ENCODE measurements at places on chromosomes 11 and 22.

DNA sequence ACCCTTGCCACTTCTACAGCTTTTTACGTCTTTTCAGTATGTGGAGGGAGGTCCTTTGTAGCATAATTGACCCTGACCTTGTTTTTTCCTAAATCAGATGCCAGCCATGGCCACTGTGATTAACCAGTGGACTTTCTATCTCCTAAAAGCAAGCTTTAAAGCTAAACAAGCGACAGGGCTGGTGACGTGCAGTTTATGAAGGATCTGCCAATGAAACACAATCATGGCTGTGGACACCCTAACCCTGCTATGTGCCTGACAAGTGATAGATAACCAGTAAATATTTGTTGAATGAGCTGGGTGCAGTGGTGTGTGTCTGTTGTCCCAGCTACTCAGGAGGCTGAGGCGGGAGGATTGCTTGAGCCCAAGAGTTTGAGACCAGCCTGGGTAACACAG lies 64.2 kb downstream of the LIF start:
- no peak for DNase-seq

DNA sequence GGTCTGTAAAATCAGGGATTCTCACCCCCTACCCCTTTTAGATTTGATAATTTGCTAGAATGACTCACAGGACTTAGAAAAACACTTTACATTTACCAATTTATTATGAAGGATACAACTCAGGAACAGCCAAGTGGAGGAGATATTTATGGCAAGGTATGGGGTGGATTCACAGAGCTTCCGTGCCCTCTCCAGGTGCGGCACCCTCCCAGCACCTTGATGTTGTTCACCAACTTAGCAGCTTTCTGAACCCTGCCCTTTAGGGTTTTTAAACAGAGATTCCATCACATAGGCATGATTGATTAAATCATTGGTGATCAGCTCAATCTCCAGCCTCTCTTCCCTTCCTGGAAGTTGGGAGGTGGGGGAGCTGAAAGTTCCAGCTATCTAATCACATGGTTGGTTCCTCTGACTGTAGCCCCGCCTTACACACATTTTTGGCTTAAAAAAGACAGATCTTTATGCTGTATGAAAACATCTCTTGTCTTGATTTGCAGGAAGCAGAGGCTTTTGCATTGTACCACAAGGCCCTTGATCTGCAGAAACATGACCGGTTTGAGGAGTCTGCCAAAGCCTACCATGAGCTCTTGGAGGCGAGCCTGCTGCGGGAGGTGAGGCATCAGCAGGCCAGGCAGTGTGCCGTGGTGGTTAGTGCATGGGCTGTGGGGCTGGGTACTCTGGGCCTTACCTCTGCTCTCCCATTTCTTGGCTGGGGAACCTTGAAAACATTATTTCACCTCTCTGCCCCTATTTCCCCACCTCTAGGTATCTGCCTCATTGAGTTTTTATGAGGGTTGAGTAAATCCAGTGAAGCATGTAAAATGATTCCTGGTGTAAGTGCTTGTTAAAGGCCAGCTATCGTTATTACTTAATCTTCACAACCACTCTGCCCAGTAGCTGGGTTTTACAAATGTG lies 27.0 kb downstream of the CABIN1 start:
- no peak for DNase-seq

DNA sequence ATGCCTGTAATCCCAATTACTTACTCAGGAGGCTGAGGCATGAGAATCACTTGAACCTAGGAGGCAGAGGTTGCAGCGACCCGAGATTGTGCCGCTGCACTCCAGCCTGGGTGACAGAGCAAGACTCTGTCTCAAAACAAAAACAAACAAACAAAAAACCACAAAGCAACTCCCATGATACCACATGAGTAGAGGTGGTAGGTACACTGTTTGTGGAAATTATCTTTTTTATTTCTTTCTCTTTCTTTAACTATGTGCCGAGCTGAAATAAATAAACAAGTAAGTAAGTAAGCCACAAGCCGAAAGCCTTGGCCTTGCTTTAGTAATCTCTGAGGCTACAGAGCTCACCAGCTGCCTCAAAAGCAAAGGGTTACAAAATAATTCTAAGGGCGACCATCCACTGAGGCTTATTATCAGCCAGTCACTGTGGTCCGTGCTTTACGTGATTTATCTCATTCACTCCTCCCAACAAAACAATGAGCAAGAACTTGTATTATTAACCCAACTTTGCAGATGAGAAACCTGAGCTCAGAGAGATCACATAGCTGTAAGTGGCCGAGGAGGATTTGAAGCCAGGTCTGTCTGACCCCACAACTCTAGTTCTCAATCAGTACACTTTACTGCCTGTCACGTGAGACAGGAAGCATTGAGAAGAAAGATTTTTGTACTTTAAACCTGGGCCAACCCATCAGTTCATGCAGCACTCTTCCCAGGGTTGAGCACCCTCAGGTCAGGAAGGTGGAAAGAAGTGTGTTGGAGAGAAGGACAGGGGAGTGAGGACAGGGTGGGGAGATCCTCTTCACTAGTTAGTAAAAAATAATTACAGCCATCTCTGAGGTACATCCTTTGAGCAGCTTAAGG lies 69.8 kb upstream of the MTMR2 start:
- DNase-seq, result no peak

DNA sequence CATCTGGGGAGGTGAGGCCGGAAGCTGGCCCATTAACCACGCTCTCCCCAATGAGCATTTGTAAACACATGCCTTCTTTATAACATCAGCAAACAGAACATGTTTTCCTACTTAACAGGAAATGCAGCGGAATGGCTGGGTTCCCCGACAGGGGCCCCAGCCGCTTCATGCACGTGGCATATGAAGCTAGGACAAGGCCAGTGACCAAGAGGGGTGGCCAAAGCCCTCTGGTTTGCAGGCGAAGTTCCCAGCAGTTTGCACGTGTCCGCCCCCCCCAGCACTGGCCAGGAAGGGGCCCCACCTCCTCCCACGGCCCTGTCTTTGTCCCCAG lies 38.7 kb upstream of the LINC01488 start:
- no peak for DNase-seq

GRCh38 chr11:130051082-130051481 lies 18.6 kb upstream of the APLP2 start:
- no peak for DNase-seq

GRCh38 chr11:62333768-62334167 lies 3.5 kb upstream of the ASRGL1 start:
- no peak for DNase-seq

DNA sequence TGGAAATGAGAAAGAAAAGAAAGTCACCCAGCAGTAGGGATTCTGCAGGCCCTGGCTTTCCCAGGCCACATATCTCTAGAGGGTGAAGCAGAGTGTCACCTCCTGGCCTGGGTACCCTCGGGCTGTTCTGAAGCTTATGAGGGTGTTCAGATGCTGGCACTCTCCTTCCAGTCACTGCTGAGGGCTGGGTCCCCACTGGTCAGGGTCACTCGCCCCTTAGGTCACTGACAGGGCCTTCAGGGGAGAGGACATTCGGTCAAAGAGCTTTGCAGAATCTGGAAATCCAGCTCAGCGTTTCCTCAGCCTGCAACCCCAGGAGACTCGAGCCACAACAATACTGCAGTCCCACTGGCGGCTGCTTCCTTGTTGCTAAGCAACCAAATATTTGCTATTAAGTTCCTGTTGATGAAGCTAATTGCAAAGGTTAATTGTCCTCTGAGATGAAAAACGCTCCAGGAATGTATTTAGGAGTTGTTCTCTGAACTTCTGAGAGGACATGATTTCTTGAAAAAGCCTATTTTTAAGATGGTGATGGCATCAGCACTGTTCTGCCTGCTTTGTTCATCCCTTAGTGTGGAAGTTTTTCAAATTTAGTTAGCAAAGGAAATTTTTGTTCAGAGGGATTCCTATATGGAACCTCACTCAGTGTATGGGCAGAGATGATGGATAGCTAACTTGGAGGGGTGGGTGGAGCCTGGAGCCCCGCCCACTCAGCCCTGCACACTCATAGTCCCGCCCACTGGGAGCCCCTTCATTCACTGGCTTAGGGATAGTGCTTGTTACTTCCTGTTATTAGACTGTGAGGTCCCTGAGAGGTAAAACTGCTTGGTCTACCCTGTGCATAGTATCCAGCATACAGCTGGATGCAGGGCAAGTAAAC lies 109.2 kb downstream of the CSNK2A3 start:
- no peak for DNase-seq

- no peak for DNase-seq
Measured at GRCh38 chr11:19921976-19922688, 209.5 kb downstream of the NAV2 start.

GRCh38 chr11:72690166-72690565 lies 15.9 kb upstream of the PDE2A start:
- DNase-seq, result no peak

GRCh38 chr22:22400964-22401363 lies 107.6 kb downstream of the ZNF280B start:
- DNase-seq, result no peak

DNA sequence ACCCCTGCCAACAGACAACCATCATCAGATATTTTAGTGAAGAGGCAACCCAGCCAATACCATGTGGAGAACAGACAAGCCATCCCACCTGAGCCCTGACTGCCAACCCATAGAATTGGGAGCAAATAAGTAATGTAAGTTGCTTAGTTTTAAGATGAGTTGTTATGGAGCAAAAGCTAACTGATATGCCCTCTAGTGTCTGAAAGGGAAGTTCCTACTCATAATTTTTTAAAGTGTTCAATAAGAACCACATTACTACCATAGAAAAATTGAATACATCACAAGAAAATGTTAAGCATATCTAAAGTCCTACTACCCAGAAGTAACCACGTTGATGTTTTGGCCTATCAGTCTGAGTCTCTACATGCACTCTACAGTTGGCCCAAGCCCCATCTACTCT lies 50.8 kb upstream of the SLC36A4 start:
- DNase-seq, result no peak

DNA sequence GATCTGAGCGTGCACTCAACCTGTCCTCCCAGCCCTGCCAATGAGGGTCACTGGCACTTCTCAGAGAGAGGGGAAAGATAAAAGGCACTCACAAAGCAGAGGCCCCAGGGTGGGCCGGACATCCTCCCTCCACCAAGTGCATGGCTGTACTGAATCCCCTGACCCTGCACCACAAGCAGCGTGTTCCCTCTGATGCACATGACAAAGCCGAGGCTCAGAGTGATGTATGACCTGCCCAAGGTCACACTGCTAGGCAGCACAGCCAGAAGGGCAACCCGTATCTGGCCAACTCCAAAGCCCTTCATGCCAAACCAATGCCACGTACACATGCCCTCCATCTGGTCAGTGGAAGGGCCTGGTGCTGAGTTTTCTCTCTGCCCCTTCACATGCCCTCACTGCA lies 22.1 kb downstream of the SPATA19 start:
- no peak for DNase-seq

GRCh38 chr22:35051791-35052190 lies 14.2 kb upstream of the ISX start:
- no peak for DNase-seq

GRCh38 chr11:104051778-104052177 lies 15.3 kb downstream of the DDI1 start:
- no peak for DNase-seq

DNA sequence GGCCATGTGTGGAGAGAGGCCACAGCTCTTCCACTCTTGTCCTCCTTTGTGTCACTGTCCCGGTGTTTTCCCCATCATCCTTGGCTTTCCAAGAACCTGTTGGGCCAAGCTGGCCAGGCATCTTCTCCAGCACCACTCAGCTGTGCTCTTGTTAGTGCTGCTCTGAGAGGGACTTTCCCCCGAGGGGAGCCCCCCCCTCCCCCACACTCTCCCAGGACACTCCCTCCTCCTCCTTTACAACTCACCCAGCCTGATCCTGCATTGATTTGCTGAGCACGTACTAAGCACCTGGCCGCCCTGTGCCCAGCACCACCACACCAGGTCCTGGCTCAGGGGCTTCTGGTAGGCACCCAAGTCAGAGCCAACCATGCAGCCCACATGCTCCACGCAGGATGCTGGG lies 13.2 kb downstream of the TP53AIP1 start:
- DNase-seq, result no peak
